ENCODE measurements at places on chromosomes 3 and 15. TPM values are rescaled to one million over a fixed set of nuclear protein-coding genes. Genes with fewer than 3 reads are reported as not detected.
A peak's percentile ranks its signal among the peaks of the same experiment; 100 is the strongest.

- DNase-seq = no peak
Measured at GRCh38 chr3:129263161-129263910, 13.9 kb downstream of the COPG1 start.

DNA sequence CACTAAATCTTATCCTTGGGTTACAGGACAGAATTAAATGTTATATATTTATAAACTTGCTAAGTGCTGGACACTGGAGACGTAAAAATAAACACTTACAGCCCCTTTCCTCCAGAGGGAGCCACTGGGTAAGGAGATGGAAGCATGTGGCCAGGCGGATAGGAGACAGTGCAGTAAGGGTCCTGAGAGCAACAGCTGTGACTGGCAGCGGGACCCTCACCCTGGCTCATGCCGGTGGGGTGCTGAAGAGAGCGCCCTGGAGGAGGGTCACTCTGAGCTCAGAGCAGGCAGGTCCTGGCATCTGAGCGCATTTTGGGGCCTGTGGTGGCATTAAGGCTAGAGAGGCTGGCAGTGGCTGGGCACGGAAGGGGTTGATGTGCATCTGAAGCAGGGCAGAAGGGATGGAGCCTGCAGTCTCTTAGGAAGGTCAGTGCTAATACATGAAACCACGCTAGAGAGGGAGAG is 16.0 kb downstream of the SEC61A1 start:
- no peak for DNase-seq

GRCh38 chr3:137204409-137204808 is 246.6 kb downstream of the IL20RB start:
- DNase-seq = no peak

The ECE2 gene
- 0.15 TPM for total RNA-seq

GRCh38 chr3:28132941-28133340 is 108.5 kb upstream of the CMC1 start:
- DNase-seq = no peak

The NFKBIZ gene
- total RNA-seq = 79.0 TPM

DNA sequence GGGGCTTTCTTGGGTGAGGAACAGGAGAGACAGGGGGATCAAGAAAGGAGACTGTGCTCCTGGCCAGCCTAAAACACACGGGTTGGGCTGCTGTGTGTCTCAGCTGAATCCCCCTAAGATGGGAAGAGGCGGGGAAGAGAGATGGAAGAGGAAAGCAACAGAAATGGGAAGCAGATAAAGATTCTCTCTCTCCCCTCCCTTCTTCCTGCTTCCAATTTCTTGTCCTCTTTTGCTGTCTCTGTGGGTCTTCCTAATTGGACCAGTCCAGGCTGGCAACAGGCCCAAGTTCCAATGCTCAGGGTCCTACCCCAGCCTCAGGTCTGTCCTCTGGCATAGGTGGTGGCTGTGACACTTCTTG is 7.1 kb downstream of the ISLR2 start:
- DNase-seq = peak; percentile 20

The STAB1 gene
- 205 TPM for total RNA-seq

DNA sequence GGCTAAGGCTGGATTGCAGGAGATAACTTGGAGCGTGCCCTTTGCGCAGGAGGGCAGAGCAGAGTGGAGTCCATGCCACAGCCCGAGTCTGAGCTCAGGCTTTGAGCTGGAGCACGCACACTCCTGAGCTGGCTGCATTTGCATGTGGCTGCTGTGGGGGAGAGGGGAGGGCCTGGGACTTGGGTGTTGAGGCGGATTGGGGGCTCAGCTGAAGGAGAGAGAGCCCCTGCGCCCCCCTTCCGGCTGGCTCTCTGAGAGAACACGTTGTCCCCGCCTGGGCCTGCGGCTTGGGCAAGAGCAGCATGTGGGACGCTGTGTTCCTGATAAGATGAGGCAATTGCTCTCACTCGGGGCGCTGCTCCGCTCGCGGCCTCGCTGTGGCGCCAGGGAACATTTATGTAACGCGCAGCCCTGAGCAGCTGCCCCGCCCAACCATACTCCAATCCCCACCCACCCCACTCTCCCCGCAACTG is 39.1 kb downstream of the KLF13 start:
- peak; percentile 87 for DNase-seq

GRCh38 chr3:73498764-73499622 is 125.7 kb downstream of the PDZRN3 start:
- DNase-seq = no peak

Measured in lung (tissue), 17 donors.